ENCODE measurements at places on chromosomes 16 and 17. TPM values are rescaled to one million over a fixed set of nuclear protein-coding genes. Genes with fewer than 3 reads are reported as not detected.

- H3K27ac ChIP-seq, result no peak overlapping the region
- H3K27me3 ChIP-seq, result no peaks in the 10 kb centered on the region
- no peaks in the 10 kb centered on the region for H3K36me3 ChIP-seq
- no peaks in the 10 kb centered on the region for H3K4me1 ChIP-seq
These were observed 525.9 kb upstream of the CDH8 start for GRCh38 chr16:62562121-62562520.

- H3K4me3 ChIP-seq, result no peak overlapping the region
- no peak for DNase-seq
- H3K27ac ChIP-seq, result no peak overlapping the region
- no peaks in the 10 kb centered on the region for H3K27me3 ChIP-seq
These were observed 4.8 kb downstream of the IGFALS start for GRCh38 chr16:1788708-1789100.

TSPAN10 gene
- not detected for total RNA-seq

- no peak overlapping the region for H3K27ac ChIP-seq
- DNase-seq, result no peak
- H3K4me1 ChIP-seq, result peaks cover 9% of the 10 kb centered on the region
These were observed 8.8 kb downstream of the RSAD1 start for GRCh38 chr17:50487213-50488096.

WDR59 gene
- 18.1 TPM for total RNA-seq

SERPINF2 gene
- 3.0 TPM for total RNA-seq

GRCh38 chr17:58710948-58711552, 18.6 kb downstream of the RAD51C start:
- H3K4me1 ChIP-seq, result no peaks in the 10 kb centered on the region
- no peaks in the 10 kb centered on the region for H3K27me3 ChIP-seq
- H3K27ac ChIP-seq, result no peak overlapping the region
- H3K36me3 ChIP-seq, result peaks cover 20% of the 10 kb centered on the region
- no peak for DNase-seq

GRCh38 chr16:50737420-50737959, 4.4 kb upstream of the CYLD start:
- no peak overlapping the region for H3K4me3 ChIP-seq
- H3K36me3 ChIP-seq, result no peaks in the 10 kb centered on the region
- no peaks in the 10 kb centered on the region for H3K4me1 ChIP-seq
- no peaks in the 10 kb centered on the region for H3K27me3 ChIP-seq
- no peak overlapping the region for H3K27ac ChIP-seq

DNA sequence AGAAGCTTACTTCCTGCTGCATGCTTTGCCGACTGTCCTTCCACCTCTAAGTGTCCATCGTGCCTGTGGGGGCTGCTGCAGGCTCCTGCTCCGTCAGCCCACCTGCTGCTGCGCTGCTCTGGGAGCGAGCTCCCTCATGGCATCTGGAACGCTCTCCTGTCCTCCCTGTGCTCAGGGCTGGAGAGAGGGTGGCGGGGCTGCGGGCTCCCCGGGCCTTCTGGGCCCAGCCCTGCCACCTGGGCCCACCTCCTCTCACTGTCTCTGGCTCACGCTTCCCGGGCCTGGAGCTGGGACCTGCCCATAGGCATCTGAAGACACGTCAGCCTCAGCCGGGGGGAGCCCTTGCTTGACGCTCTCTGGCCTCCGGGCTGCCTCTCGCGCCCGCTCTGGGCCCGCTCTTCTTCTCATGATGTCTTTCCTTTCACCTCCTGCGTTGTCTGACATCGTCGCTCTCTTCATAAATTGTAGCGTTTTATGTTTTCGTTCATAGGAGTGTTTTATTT, 27.0 kb downstream of the NME3 start:
- no peaks in the 10 kb centered on the region for H3K4me1 ChIP-seq
- H3K27me3 ChIP-seq, result no peaks in the 10 kb centered on the region
- H3K4me3 ChIP-seq, result no peak overlapping the region
- DNase-seq, result no peak
- peaks cover 27% of the 10 kb centered on the region for H3K36me3 ChIP-seq

DNA sequence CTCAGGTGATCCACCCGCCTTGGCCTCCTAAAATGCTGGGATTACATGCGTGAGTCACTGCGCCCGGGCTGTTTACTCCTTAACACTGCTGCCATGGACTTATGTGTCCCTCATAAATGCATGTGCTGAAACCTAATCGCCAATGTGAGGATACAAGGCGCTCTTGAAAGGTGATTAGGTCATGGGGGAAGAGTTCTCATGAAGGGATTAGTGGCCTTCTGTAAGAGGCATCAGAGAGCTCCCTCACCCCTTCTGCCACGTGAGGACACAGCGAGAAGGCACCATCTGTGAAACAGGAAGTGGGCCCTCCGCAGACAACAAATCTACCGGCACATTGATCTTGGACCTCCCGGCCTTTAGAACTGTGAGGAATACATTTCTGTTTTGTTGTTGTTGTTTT, 19.1 kb downstream of the ITPRIPL2 start:
- H3K27me3 ChIP-seq, result no peaks in the 10 kb centered on the region
- H3K36me3 ChIP-seq, result no peaks in the 10 kb centered on the region
- DNase-seq, result no peak
- peak overlapping the region; percentile 72 for H3K27ac ChIP-seq
- peaks cover 51% of the 10 kb centered on the region for H3K4me1 ChIP-seq

- no peaks in the 10 kb centered on the region for H3K36me3 ChIP-seq
- H3K4me1 ChIP-seq, result peaks cover 3% of the 10 kb centered on the region
- H3K27me3 ChIP-seq, result no peaks in the 10 kb centered on the region
These were observed 18.5 kb upstream of the SCNN1B start for GRCh38 chr16:23283571-23283970.

GRCh38 chr17:75815399-75815798, 28.8 kb downstream of the UNC13D start:
- no peak overlapping the region for H3K27ac ChIP-seq
- H3K27me3 ChIP-seq, result no peaks in the 10 kb centered on the region
- H3K36me3 ChIP-seq, result peaks cover 53% of the 10 kb centered on the region
- H3K4me1 ChIP-seq, result peaks cover 4% of the 10 kb centered on the region

GRCh38 chr17:76171706-76172105, 30.7 kb upstream of the FOXJ1 start:
- H3K4me1 ChIP-seq, result no peaks in the 10 kb centered on the region
- no peak overlapping the region for H3K27ac ChIP-seq
- no peak overlapping the region for H3K4me3 ChIP-seq
- no peaks in the 10 kb centered on the region for H3K36me3 ChIP-seq

SMIM36 gene
- not detected for total RNA-seq

GRCh38 chr17:40735016-40735415, 20.1 kb downstream of the KRT25 start:
- H3K27ac ChIP-seq, result no peak overlapping the region
- DNase-seq, result no peak
- no peaks in the 10 kb centered on the region for H3K4me1 ChIP-seq
- H3K27me3 ChIP-seq, result no peaks in the 10 kb centered on the region
- H3K4me3 ChIP-seq, result no peak overlapping the region
- no peaks in the 10 kb centered on the region for H3K36me3 ChIP-seq

DNA sequence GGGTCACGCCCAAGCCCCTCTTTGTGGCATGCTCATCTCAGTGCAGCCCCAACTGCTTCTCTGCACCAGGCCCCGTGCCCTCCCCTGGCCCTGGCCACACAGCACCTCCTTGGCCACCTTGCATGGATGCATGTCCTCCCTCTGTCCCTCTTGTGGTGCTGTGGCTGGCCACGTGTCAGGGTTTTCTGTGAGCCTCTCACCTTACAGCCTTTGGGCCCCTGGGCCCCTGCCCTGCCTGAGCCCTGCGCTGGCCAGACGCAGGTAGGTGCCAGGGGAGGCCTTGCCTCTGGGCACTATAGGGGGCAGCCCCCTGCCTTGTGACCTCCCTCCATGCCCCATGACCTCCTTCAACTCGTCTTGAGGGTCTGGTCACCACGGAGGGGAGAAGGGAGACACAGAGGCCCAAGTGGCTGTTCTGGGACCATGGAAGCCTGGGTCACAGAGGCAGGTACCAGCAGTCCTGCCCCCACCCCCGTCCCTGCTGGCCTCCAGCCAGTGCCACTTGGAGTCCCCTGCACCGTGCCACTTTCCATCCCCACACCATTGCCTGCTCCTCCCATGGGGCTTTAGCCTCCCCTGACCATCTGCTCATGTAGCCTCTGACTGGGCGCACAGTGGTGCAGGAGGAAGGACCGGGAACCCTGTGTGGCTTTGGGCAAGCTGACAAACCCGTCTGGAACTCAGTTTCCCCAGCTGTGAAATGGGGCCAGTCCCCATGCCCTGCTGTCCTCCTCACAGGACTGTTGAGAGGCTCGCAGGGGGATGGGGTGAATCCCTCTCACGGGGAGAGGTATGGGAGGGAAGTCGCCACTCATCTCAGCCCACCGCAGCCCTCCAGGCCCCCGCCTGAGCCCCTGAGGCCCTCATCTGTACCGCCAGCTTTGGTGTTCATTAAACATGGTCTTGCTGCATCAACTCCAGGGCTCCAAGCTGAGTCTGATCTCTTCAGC, 11.5 kb upstream of the ATP6V0C start:
- H3K4me3 ChIP-seq, result no peak overlapping the region
- peaks cover 25% of the 10 kb centered on the region for H3K36me3 ChIP-seq
- H3K4me1 ChIP-seq, result peaks cover 42% of the 10 kb centered on the region
- no peak for DNase-seq

CD300H gene
- total RNA-seq, result not detected

DNA sequence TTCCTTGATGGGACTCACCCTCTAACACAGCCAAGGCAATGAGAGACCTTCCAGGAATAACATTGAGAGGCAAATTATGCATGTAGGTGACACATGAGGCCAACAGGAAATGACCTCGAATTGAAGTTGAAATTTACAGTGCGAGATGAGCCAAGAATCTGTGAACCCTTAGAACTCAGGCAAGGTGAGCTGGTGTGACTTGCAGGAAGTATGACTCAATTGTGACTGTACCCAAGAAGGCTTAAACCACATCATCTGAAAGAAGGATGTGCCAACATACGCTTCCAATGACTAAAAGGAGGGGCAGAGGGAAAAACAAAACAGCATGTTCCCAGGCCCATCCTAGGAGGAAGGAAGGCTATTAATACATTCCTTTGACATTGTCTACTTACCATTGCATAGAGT, 44.8 kb downstream of the PITPNC1 start:
- peaks cover 15% of the 10 kb centered on the region for H3K4me1 ChIP-seq
- no peaks in the 10 kb centered on the region for H3K27me3 ChIP-seq
- no peak overlapping the region for H3K4me3 ChIP-seq
- H3K27ac ChIP-seq, result peak overlapping the region; percentile 60
- no peaks in the 10 kb centered on the region for H3K36me3 ChIP-seq

GRCh38 chr17:63370696-63371095, 75.4 kb downstream of the CYB561 start:
- H3K4me1 ChIP-seq, result peaks cover 11% of the 10 kb centered on the region
- no peaks in the 10 kb centered on the region for H3K27me3 ChIP-seq
- no peaks in the 10 kb centered on the region for H3K36me3 ChIP-seq
- no peak for DNase-seq
- H3K27ac ChIP-seq, result no peak overlapping the region
- H3K4me3 ChIP-seq, result no peak overlapping the region

GRCh38 chr17:49000943-49001342, 3.8 kb downstream of the IGF2BP1 start:
- no peaks in the 10 kb centered on the region for H3K36me3 ChIP-seq
- H3K27ac ChIP-seq, result no peak overlapping the region
- no peak overlapping the region for H3K4me3 ChIP-seq
- no peak for DNase-seq
- H3K4me1 ChIP-seq, result peaks cover 28% of the 10 kb centered on the region
- H3K27me3 ChIP-seq, result peaks cover 82% of the 10 kb centered on the region

DNA sequence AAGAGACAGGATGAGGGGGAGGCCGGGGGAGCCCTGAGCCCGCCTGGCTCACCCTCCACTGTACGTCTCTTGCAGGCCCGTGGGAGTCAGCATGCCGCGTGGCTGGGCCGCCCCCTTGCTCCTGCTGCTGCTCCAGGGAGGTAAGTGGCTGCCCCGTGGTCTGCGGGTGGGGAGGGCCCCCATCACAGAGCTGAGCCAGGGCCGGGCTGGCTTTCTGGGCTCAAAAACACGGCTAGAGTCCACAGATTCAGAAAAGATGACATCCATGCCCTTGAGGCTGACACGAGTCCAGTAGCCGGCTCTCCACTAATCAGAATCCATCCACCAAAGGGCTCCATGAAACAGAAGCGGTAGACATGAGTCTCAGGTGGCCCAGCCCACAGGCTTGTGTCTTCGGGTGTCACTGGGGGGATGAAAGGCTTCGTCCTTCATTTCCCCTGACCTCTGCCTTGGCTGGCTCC, 28.0 kb downstream of the IL21R start:
- H3K27me3 ChIP-seq, result peaks cover 61% of the 10 kb centered on the region
- no peak overlapping the region for H3K4me3 ChIP-seq
- no peaks in the 10 kb centered on the region for H3K4me1 ChIP-seq
- no peak overlapping the region for H3K27ac ChIP-seq

GOSR1 gene
- 28.3 TPM for total RNA-seq

SHBG gene
- total RNA-seq, result not detected

SLC35G3 gene
- total RNA-seq, result not detected

DNA sequence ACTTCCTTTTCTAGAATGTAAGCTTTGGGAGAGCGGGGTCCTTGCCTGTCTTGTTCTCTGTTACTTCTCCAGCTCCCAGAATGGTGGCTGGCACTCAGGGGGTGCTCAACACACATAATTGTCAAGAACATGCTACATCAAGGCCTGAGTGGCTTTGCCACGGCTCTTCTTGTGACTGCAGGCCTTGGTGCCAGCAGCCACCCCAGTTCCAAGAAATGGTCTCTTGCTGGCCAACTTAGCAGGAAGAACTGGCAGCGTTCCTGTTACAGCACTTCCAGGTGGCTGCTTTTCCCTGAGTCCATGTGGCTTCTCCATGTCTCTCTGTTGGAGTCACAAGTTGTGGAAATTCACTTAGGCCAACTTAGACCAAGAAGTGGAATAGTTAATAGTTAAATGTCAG, 36.1 kb downstream of the PRKCB start:
- H3K4me3 ChIP-seq, result no peak overlapping the region
- no peak overlapping the region for H3K27ac ChIP-seq
- H3K4me1 ChIP-seq, result no peaks in the 10 kb centered on the region
- no peak for DNase-seq

C16orf96 gene
- total RNA-seq, result not detected

GRCh38 chr16:13863075-13863765, 56.7 kb upstream of the ERCC4 start:
- H3K4me3 ChIP-seq, result no peak overlapping the region
- no peaks in the 10 kb centered on the region for H3K4me1 ChIP-seq
- H3K27me3 ChIP-seq, result no peaks in the 10 kb centered on the region
- H3K36me3 ChIP-seq, result no peaks in the 10 kb centered on the region

KRT24 gene
- 0.52 TPM for total RNA-seq

DNA sequence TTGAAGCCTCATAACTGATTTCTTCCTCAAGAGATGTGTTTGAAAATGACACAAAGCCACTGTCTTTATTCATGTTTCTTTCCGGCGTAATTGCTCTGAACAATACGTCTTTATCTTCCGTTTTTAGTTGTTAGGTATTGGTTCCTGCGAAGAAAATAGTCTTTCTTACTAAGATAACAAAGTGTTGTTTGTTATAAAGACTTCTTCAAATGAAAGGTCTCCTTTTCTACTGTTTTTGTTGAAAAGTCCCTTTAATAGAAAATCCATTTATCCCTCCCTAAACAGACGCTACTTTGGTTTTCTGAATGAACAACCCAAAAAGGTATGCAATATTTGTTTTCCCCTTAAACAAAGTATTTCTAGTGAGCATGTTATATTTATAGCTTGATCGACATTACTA, 469.1 kb downstream of the KCNJ18 start:
- DNase-seq, result no peak
- H3K4me3 ChIP-seq, result no peak overlapping the region
- no peak overlapping the region for H3K27ac ChIP-seq
- H3K36me3 ChIP-seq, result no peaks in the 10 kb centered on the region
- H3K27me3 ChIP-seq, result no peaks in the 10 kb centered on the region
